ENCODE measurements at places on chromosomes 13 and 19.

- DNase-seq = no peak
Observed at GRCh38 chr19:47633996-47634395, 25.1 kb downstream of the BICRA start.

DNA sequence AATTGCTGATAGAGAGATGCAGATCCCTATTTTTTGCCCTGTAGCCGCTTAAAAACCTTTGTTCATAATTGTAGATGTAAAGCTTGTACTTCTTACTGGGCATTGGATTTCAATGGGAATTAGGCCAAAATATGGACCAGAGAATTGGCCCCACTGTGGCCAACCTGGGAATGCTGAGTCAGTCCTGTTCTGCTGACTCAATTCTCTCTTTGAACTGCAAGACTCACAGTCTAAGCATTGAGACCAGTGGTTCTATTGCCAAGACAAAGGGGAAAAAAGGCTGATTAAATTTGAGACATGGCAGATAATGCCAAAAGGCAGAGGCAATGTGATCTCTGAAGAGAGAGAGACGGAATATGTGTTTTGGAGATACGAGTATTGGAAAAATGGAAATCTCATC is 72.5 kb upstream of the UBL3 start:
- no peak for DNase-seq

DNA sequence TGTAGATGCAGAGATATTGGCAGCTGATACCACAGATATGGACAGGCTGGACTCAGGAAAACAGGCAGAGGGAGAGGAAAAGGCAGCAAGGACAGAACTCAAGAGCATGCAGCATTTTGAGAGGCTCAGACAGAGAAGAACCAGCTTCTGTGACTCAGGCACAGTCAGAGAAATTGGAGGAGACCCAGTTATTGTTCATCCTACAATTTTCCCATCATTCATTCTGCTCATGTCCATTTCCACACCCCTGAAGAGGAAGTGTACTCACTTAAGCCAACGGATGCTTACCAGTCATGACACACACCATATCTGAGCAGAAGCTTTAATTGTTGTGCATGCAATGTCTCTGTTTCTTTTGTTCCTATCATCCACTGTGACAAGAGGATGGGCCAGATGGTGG is 359.8 kb upstream of the HTR2A start:
- no peak for DNase-seq

- no peak for DNase-seq
Observed at GRCh38 chr13:24115671-24116070, 44.8 kb upstream of the SPATA13 start.
